ENCODE measurements at places on chromosomes 2 and 18.
A peak's percentile ranks its signal among the peaks of the same experiment; 100 is the strongest.

GRCh38 chr2:36362291-36362690, 6.7 kb downstream of the CRIM1 start:
- peak; percentile 78 for DNase-seq

DNA sequence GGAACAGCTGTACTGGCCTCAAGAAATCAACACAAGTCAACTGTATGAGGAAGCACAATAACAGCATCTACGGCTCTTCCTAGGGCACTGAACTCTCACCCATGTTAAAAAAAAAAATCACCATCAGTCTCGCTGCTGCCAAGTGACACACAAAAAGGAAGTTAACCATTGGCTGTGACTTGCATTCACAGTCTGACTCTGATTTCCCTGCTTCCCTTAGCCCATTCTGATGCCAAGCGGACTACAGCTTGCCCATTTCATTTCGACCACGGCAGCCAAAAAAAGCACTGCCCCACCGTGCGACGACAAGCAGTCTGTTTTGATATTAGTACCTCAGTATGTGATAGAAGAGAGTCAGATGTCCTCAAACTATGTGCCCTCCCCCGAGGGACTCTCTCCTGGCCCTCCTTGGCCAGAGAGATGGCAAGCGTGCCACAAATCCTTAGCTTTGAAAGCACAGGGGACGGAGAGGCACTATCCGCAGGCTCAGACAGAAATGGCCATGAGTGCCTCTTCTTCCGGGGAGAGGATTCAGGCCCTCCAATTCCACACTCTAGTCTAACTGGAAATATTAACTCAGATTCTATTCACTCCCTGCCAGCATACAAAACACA, 250.0 kb downstream of the TCF4 start:
- DNase-seq = no peak

DNA sequence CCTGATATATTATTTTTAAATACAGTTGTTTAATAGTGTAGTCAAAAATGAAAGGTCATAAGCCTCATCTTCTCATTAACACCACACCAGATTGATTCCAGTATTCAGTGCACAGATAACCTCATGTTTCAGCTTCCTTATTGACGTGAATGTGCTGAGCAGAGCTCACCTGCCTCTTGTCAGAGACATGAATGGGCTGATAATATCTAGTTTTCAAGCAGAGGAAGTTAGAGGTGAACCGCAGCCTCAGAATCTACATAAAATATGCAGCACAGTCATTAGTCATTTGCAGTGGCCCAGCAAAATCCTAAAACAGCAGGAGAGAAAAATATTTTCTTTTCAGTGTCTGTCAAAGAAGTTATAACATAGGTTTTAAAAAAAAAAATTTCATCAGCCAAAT, 216.2 kb downstream of the GBX2 start:
- peak; percentile 50 for DNase-seq

- DNase-seq = no peak
Measured at GRCh38 chr18:45995461-45995860, 28.3 kb upstream of the EPG5 start.

GRCh38 chr2:64311948-64312621, 141.9 kb upstream of the LGALSL start:
- DNase-seq = peak; percentile 96

DNA sequence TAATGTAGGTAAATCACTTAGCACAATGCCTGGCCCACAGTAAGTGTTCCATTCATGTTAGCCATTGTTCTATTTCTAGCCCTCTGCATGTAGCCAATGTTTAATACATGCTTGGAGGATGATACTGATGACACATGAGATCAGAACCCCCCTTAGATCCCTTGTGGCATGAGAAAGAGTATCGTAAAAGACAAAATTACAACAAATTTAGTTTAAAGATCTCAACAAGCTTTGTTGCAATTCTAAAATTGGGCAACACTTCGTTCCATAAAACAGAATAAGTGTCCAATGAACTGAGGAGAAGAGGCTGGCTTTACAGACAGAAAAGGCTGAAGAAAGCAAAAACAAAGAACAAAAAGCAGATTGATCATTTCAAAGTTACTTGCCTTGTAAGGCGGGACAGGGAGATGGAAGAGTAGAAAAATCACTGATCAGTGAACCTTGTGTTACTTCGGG, 148.7 kb upstream of the SLC1A4 start:
- DNase-seq = no peak

- DNase-seq = no peak
Measured at GRCh38 chr2:45826884-45827635, 175.6 kb downstream of the PRKCE start.

DNA sequence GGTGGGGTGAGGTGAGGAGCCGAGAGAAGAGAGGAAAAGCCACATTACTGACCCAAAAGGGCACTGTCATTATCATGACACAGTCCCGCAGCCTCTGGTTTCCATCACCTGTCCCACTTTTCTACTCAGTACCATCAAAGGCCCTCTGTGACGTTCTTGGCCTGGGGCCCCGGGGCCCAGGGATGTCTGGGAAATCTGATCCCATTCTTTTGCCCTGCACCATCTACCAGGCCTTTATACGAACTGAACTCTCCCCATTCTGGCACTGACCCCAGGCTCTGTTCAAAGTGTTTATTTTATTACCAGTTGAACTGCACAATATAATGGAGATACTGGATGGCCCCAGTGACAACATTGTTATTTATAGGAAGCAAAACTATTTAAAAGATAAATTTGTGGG, 89.1 kb downstream of the COL6A3 start:
- peak; percentile 72 for DNase-seq

- no peak for DNase-seq
Measured at GRCh38 chr2:149816756-149817551, 229.4 kb upstream of the MMADHC start.

GRCh38 chr2:218781691-218782527, at the start of gene CYP27A1:
CYP27A1 (plus strand) TSS chr2:218782147; CDS start chr2:218782183, 36 bp downstream.
- DNase-seq = peak; percentile 31

- no peak for DNase-seq
Measured at GRCh38 chr2:57809230-57809629, 237.4 kb upstream of the VRK2 start.

DNA sequence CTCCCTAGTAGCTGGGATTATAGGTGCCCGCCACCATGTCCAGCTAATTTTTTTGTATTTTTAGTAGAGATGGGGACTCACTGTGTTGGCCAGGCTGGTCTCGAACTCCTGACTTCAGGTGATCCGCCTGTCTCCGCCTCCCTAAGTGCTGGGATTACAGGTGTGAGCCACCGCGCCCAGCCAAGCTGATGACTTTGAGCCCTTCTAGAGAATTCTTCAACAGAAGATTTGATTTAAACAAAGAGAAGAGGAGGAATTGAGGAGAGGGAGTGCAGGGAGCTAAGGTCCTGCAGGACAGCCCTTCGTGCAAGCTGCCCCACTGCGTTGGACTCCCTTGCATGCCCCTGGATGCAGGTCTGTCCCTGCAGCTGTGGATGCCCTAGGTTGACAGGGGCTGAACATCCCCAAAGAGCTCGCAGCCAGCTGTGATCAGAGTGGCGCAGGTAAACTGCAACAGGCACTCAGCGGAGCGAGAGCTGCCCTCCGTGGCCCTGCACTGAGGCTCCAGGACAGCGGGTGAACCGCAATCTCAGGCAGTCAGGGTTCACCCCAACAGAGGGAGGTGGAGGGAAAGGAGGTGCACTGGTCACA, 13.7 kb downstream of the ADRA2B start:
- no peak for DNase-seq

DNA sequence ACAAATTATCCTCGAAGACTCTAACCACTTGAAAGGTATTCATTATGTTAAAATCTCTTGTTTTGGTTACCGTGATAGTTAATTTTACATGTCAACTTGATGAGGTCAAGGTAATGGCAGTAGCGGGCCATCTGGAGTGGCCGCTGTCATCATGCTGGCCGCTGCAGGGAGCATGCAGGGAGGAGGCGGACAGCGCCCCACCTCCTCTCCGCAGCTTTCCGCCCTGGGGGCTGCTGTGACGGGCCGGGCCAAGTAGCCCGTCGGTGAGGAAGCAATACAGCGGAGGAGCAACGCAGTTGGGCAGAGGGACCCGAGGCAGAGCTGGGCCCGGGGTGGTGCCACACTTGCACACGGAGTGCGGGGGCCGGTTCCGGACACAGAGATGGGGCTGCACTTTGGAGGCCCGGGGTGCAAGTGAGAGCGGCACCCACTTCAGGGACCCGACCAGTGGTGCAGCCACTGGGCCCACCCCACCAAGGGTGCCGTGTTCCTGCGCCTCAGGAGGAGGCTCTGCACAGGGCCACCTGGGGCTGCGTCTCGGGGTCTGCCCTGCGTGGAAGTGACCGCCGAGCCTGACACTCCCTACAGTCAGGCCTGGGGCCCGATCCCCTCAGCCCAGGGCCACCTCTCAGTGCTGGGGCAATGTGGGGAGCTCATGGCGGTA, 452.4 kb downstream of the LRATD1 start:
- no peak for DNase-seq

DNA sequence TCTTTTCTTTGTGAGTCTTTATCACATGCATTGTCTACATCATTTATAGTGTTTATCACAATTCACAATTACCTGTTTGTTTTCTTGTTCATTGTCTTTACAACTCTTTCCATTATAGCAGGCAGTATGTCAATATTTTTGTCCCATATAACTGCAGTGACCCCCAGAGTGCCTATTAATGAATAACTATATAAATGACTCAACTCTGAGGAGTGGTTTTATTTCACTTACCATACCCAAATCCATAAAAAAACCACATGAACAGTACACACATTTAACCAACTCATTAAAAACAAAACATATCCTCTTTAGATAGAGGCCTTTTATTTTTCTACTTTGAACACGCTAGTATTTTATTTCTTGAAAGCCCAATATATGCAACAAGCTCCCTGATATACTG, 1419.1 kb upstream of the NXPH2 start:
- no peak for DNase-seq

DNA sequence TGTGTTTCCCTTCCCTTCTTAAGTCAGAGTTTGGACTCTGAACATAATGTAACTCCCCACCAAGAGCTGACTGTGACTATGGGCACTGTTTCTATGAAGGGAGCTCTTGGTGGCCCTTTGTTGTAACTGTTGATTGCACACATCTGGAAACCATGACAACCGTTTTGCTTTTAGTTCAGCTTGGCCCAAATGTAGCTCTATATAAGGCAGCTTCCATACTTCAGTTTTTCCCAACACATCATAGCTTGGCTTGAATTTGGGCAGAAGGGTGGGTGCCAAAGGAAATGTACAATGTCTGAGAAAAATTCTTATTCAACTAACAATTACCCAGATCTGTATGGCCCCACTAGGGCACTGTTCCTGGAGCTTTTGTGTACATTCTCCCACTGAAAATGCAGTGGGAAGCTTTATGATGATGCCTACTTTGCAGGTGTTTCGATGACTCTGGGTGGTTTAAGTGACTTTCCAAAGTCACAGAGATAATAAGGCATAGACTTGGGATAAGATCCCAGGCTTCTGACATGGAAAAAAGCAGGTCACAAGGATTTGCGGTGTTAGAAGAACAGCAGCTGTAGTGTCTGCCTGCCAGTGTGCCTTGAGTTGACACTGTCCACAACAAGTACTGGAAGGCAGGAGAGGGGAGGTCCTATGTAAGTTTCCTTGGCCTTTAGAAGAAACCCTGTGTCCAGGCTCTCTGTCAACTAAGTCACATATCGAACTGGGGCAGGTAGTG, 2.4 kb upstream of the CETN1 start:
- peak; percentile 5 for DNase-seq

- no peak for DNase-seq
Measured at GRCh38 chr2:186195696-186196095, 290.4 kb upstream of the ZC3H15 start.

- peak; percentile 68 for DNase-seq
Measured at GRCh38 chr2:216777637-216778273, 82.1 kb downstream of the TNP1 start.

GRCh38 chr2:78397198-78397597, 628.3 kb upstream of the REG3G start:
- DNase-seq = no peak

GRCh38 chr2:164257742-164258141, 363.5 kb downstream of the GRB14 start:
- no peak for DNase-seq

DNA sequence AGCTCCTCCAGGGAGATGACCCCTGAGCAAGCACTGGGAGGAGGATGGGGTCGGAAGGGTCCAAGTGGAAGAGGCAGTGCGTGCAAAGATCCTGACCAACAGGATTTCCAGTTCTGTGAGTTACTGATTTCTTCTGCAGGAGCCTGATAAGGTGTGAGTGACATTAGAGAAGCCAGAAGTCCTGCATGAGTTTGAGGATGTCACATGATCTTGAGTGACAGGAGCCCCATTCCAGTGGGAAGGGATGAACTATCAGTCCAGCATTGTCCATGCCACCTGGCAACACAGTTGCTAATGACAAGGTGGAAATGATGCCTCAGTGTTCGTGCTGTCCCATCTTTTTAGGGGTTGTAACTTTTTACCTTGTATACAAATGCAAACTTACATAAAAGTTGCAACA, 285.1 kb upstream of the HDAC4 start:
- DNase-seq = no peak

DNA sequence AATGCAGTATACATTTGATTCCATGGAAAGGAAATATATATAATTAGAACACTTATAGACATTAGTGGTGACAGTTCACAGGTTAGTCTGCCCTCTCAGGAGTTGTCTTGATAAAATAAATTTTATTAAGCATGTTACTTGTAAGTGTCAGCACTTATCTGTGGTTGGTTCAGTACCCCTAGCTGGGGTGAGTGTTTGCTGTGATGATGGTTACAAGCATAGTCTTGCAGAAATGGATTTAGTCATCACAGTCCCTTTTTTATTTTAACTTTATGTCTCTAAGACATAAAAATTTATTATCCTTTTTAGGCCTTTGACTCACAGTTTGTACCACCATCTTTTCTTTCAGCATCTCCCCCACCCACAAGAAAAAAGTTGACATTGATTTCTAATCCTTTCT, 52.1 kb downstream of the NCK2 start:
- DNase-seq = no peak

GRCh38 chr2:11379558-11379957, 35.1 kb upstream of the ROCK2 start:
- DNase-seq = peak; percentile 67

- no peak for DNase-seq
Measured at GRCh38 chr2:137000811-137001210, 235.5 kb downstream of the THSD7B start.

GRCh38 chr18:22183698-22184170, 14.3 kb downstream of the GATA6 start:
- no peak for DNase-seq

DNA sequence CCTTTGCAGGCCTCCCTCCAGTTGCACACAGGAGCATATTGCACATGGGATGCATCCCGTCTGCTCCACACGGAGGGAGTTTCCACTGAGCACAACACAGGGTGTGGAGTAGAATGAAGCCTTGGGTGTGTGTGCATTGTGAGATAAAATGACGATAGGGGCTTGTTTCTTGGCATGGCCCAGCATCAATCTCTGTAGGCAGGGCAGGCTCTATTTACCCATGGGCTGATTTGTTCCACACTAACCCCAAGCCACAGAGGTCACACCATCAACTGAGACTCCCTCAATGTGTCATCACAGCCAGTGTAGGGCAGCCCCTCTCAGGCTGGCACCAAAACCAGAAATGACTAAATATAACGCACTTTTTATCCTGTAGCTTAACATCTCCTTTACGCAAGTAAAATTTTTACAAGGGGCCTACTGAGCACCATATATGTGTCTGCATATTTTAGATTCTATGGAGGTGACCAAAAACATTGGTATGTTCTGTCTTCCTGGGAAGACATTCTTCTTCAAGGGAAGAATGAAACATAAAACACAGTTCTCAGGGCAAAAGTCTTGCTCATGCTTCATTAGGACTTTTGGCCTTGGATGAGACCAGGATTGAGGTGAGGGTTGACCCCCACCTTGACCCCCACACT, 2.7 kb upstream of the GKN1 start:
- DNase-seq = peak; percentile 93

GRCh38 chr2:171235262-171235881, 74.7 kb upstream of the TLK1 start:
- DNase-seq = no peak

GRCh38 chr18:73758446-73758845, 389.2 kb downstream of the FBXO15 start:
- DNase-seq = no peak
